GM10248 (cell line): ENCODE measurements at places on chromosomes 12 and 14.

- DNase-seq = no peak
Observed at GRCh38 chr12:93033948-93034347, 104.9 kb upstream of the EEA1 start.

- DNase-seq = no peak
Observed at GRCh38 chr14:101377069-101377468, 184.2 kb upstream of the DIO3 start.

- no peak for DNase-seq
Observed at GRCh38 chr14:33707716-33708115, 243.2 kb downstream of the EGLN3 start.

DNA sequence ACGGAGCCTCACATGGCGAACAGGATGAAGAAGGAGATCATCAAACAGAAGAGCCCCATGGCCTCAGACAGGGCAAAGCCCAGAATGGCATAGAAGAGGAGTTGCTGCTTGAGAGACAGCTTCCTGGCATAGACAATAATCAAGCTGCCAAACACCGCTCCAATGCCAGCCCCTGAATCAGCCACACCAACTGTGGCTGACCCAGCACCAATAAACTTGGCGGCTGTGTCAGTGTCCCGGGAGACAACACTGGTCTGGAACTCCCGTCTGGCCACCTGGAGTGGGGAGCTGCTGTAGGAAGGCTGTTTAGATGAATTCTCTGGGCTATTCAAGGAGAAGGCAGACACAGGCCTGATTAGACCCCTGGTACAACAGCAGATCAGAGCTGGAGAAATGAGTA, 100.1 kb downstream of the HEATR5A start:
- DNase-seq = no peak

DNA sequence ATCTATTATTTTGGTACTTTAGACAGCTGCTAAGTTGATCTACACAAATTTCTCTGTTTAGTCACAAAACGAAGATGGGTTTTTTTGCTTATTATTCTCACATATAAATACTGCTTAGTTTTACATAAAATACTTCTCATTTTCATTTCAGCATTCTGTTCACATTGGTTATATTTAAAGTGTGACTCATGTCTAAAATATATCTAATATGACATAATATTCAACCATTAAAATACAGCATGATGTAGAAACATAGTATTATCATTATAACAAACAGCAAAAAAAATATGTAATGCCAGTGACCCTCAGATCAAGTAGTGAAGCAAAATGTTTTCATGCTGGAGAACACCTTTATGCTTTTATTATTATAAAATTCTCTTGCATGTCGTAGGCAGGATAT, 63.7 kb downstream of the SH2B3 start:
- no peak for DNase-seq

- DNase-seq = peak; percentile 36
Observed at GRCh38 chr12:121465921-121466793, 66.2 kb downstream of the RNF34 start.

- no peak for DNase-seq
Observed at GRCh38 chr14:75059642-75060041, 4.2 kb downstream of the ACYP1 start.

DNA sequence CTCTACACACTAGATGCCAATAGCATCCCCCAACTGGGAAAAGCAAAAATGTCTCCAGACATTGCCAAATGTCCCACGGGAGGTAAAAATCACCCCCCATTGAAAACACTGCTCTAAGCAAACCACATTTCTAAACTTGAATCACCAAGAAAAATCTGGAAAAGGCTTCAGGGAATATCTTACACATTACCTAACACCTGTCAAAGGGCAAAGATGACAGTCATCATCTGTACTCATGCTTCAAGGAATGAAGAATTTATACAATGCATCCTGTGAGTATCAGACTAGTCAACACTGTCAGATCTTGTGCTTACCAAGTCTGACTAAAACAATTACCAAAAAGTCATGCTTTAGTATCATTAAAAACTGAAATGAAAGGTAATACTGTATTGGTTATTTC, 161.6 kb upstream of the SOX5 start:
- no peak for DNase-seq

- no peak for DNase-seq
Observed at GRCh38 chr12:5185435-5186069, 141.9 kb downstream of the KCNA5 start.

- no peak for DNase-seq
Observed at GRCh38 chr14:35471803-35472202, 62.2 kb upstream of the INSM2 start.

GRCh38 chr14:33460164-33460563, 490.7 kb downstream of the EGLN3 start:
- DNase-seq = no peak

GRCh38 chr12:108612788-108613282, 15.0 kb upstream of the TMEM119 start:
- DNase-seq = no peak

GRCh38 chr14:79534703-79535353, 676.5 kb downstream of the DIO2 start:
- DNase-seq = no peak

DNA sequence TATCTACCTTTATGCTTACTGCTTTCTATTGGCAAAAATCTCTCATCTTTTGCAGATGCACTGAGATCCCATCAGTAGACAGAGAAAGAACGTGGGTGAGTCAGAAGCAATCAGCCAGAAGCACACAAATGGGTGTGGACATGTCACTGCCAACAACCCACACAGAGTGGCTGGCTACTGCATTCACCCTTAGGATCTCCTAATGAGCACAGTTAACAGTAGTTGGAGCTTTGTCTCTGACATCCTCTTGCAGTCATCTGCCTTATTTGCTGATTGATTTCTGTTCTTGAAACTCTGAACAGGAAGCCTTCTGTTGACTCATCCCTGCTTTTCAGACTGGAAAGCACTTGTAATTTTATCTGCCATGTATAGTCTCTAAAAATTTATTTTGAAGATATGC, 117.2 kb downstream of the RGS6 start:
- DNase-seq = peak; percentile 16

DNA sequence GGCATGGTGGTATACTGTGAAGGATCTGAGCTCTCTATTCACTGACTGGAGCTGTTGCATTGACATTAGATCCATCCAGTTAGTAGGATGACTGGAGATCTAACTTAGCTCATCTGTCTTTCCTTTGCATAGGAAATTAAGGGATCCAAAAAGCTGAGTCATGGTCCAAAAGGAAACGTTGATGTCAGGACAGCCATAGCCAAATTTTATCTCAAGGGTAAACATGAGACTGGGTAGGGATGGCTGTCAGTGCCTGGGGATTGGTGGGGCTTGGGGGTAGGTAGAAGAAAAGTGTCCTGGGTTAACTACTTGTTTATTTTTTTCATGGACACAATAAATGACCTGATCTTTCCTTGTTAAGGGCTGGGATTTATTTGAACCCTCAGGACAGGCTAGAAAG, 4.6 kb downstream of the FAM177A1 start:
- no peak for DNase-seq

- no peak for DNase-seq
Observed at GRCh38 chr12:105461944-105462762, 131.7 kb downstream of the C12orf75 start.

GRCh38 chr14:66649498-66649897, 141.6 kb downstream of the GPHN start:
- peak; percentile 17 for DNase-seq

DNA sequence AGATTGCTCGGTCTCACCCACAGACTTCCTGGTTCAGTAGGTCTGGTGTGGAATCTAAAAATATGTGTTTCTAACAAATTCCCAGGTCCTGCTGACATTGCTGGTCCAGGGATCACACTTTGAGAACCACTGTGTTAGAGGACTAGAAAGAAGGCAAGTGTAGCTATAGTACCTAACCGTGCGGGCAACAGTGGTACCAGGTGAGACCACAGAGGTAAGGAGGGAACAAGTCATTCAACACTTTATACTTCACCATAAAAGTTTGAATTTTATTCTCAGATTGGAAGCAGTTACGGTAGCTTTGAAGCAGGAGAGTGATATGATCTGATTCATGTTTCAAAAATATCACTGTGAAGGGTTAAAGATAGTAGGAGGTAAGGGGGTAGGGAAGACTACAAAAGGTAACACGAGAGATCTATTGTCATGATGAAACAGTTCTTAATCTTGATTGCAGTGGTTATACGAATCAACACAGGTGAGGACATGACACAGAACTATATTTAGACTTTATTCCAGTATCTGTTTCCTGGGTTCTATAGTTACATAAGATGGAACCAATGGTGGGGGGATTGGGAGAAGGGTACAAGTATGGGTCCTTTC, 73.5 kb downstream of the CDK17 start:
- DNase-seq = no peak

- DNase-seq = no peak
Observed at GRCh38 chr12:95637010-95637409, 85.7 kb upstream of the USP44 start.

DNA sequence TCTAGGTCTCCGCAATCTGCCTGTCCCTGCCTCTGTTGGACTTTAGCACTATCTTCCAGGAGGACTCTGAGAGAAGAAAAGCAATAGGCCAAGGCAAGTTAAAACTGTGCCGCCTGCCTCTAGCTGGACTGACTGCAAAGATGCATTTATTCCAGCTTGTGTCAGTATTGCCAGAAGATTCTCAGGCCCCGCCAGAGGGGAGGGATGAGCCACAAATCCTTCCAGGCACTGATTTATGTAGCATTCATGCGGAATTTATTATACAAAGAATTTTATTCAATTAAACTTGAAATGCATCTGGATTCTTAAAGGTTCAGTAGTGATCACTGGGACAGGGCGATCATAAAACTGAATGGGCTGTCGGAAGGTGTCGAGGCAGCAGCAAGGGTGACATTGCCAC, 19.8 kb downstream of the MMAB start:
- no peak for DNase-seq

- DNase-seq = peak; percentile 30
Observed at GRCh38 chr12:12612358-12612757, 682 bp downstream of the CREBL2 start.

- DNase-seq = no peak
Observed at GRCh38 chr12:111792155-111792855, 25.6 kb downstream of the ALDH2 start.

- no peak for DNase-seq
Observed at GRCh38 chr12:29662734-29663323, 120.9 kb downstream of the TMTC1 start.

DNA sequence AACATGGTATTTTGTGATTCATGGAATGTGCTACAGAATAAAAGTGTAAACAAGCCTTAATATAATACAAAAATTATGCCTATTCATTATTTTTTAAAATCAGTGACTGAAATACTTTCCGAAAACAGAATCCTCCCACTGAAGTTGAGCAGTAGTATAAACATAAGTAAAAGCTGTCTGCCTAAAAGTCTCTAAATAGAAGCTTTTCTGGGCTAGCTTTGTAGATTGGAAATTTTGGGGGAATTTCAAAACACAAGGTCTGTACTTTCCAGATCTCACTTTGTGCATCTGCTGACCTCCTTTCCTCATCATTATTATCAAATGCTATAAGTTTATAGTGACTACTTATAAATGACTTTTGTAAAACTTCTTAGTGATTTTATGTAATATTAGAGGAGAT, 80.4 kb upstream of the TRHDE start:
- no peak for DNase-seq

- DNase-seq = no peak
Observed at GRCh38 chr14:73764406-73765280, 50.5 kb upstream of the PNMA1 start.

- DNase-seq = no peak
Observed at GRCh38 chr14:99230208-99231151, 41.5 kb downstream of the BCL11B start.

DNA sequence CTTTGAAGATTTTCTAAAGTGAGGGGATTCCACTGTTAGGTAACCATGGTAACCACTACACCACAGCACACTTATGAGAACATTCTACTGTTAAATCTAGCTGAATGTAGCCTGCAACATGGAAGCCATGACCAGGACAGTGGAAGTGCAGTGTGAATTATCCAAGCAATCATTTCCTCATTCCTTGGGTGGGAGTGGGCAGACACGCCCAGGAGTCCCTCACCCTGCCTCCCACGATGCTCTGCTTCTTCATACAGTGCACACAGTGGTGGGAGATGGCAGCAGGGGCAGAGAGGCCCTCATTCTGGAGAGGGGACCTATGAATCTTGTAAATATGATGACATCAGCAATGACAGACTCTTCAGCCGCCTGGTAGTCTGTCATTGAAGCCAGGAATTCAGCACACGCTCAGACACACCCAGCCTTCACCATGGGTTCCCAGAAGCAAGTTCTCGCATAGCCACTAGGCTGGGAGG, 70.1 kb upstream of the HOXC13 start:
- no peak for DNase-seq

DNA sequence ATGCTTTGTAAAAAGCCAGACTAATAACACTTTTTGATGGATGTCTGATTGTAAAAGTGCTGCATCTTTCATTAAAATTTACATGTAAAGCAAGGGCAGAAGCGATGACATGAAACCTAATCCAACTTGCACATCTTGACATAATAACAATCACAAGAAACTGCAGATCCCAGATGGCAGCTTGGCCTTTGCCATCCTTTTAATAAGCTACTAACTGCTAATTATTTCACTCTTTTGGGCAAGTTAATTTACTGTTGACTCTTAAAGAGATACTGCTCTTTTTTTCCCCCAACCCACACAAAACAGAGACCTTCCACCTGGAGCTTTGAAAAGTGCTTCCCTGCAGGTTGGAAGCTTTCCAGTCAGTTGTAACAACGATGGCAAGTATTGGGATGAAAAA, 137.5 kb downstream of the NRXN3 start:
- no peak for DNase-seq

GRCh38 chr12:128637642-128638606, 185.8 kb downstream of the SLC15A4 start:
- DNase-seq = peak; percentile 26

DNA sequence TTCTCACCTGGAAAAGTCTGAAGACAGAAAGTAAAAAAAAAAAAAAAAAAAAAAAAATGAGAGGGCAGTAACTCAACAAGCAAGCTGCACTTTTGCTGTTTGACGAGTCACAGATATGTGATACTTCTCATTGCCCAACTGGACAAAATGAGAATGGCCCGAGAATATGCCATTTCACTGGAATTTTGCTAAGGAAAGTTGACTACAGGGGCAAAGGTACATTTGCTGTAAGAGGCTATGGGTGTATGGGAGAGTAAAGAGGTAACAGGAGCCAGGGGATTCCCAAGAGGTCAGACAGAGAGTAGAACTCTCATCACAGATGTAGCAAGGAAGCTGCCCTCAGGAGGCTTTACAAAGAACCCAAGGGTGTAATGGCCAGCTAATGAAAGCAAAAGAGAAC, 22.9 kb downstream of the KIF21A start:
- DNase-seq = no peak
